ENCODE measurements at places on chromosomes 13 and 19. TPM values are rescaled to one million over a fixed set of nuclear protein-coding genes. Genes with fewer than 3 reads are reported as not detected.

DNA sequence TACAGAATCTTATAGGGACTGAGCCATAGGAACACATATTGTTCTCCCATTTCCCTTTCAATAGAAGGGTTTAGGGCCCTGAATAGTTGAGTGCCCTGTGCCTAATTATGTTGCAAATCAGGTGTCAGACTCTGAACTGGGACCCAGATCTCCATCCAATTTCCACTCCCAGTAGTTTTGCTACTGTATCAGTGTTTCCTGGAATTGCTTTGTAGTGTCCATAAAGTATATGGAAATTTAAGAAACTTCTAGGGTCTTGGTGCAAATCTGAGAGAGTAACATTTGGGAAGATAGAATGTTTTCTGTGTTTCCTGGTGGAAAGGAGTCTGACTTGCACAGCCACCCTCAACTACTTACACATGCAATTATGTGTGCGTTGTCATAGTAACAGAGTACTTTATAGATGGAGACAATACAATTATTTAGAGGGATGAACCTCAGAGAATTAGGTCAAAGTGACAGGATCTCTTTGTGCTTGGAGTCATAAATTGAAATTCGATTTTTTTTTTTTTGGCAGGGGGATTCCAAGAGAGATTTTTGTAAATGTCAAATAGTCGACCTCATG, 646 bp upstream of the SLC10A2 start:
- DNase-seq, result no peak
- H3K4me1 ChIP-seq, result no peaks in the 10 kb centered on the region
- no peaks in the 10 kb centered on the region for H3K36me3 ChIP-seq
- H3K27ac ChIP-seq, result no peak overlapping the region
- no peaks in the 10 kb centered on the region for H3K27me3 ChIP-seq

The RASGRP4 gene
- 0.41 TPM for total RNA-seq

DNA sequence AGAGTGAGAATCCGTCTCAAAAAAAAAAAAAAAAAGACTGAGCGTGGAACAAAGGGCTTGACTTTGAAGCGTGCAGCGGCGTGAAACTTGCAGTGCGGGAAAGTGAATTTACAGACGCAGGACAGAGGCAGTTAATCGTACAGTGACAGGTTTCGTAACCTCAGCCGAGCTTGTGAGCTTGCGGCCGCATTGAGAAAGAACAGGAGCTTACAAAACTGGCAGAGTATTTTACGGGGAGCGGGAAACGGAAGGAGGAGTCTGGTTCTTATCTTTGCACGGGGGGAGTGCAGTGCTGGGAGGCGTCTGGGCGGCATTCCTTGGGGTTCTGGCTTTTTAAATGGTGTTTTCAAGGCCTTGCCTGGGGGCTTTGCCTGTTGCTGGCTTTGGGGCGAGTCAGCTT, 6.0 kb upstream of the BSG start:
- peaks cover 3% of the 10 kb centered on the region for H3K36me3 ChIP-seq
- no peaks in the 10 kb centered on the region for H3K27me3 ChIP-seq
- no peak for DNase-seq

The ZIC5 gene
- not detected for total RNA-seq

- H3K27me3 ChIP-seq, result no peaks in the 10 kb centered on the region
- H3K4me1 ChIP-seq, result peaks cover 49% of the 10 kb centered on the region
- peak overlapping the region; percentile 68 for H3K27ac ChIP-seq
- H3K4me3 ChIP-seq, result no peak overlapping the region
- DNase-seq, result peak; percentile 25
Measured at GRCh38 chr13:114043421-114044053, 69.7 kb upstream of the C13orf46 start.

DNA sequence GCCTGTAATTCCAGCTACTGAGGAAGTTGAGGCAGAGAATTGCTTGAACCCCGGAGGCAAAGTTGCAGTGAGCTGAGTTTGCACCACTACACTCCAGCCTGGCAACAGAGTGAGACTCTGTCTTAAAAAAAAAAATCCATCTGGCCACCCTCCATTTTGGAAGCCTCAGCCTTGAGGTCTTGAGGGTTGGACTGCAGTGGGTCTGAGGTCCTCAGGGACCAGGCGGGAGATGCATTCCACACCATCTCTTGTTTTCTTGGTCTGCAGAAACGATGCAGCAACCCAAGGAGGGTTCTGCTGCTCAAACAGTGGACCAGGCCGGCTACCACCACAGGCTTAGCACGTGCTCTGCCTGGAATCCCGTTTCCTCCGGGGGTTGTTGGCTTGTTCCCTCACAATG, 299.3 kb downstream of the FGF9 start:
- no peak overlapping the region for H3K27ac ChIP-seq
- no peaks in the 10 kb centered on the region for H3K4me1 ChIP-seq
- no peak overlapping the region for H3K4me3 ChIP-seq
- no peak for DNase-seq

The IGSF23 gene
- not detected for total RNA-seq

The CCNE1 gene
- 31.2 TPM for total RNA-seq

DNA sequence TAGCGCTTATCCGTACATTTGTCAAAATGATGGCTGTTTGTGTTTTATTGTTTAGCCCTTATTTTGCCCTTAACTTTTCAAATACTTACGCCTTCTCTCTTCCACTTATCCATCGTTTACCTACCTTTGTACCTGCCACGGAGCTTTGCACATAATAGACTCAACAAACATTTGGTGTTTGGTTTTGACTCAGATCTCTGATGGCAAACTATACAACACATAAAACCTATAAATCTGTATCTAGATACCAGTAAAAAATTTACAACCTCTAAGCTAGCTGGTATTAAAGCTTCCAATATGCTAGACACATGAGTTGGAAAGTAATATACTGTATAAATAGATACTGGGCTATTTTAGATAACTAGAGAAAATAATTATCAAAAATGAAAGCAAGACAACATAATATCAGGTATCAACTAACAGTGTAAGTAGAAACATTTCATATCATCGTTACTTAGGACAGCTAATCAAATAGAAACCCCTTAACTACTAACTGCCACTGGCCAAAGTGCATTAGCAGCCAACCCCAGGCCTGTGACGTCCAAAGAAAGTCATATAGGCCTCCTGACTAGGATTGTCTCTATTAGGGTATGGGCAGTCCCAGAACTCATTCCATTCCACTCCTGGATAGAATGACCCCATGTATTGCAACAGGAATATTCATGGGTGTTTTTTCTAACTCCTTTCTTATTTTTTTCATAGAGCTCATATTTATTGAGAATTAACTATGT, 53.8 kb downstream of the KCTD12 start:
- H3K27ac ChIP-seq, result no peak overlapping the region
- no peak overlapping the region for H3K4me3 ChIP-seq
- H3K27me3 ChIP-seq, result no peaks in the 10 kb centered on the region
- no peak for DNase-seq
- H3K4me1 ChIP-seq, result peaks cover 12% of the 10 kb centered on the region

The ADGRL1 gene
- total RNA-seq, result 13.5 TPM

DNA sequence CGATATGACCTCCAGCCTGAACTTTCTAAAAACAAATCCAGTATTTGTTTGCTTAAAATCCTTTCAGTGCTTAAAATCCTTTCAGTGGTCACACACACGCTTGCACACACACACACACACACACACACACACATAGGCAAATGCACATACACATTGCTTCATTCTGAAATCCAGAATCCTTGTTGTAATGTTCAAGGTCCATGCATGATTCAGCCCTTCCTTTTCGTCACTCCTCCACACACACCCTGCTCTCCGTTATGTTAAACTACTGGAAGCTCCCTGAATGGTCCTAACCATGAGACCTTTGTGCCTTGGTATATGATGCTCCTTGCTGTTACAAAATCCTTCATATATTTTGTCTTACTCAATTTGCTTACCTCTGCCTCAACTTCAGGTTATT, 44.9 kb downstream of the SERTM1 start:
- H3K27ac ChIP-seq, result no peak overlapping the region
- no peak for DNase-seq
- no peaks in the 10 kb centered on the region for H3K4me1 ChIP-seq
- no peaks in the 10 kb centered on the region for H3K36me3 ChIP-seq
- H3K27me3 ChIP-seq, result peaks cover 22% of the 10 kb centered on the region

DNA sequence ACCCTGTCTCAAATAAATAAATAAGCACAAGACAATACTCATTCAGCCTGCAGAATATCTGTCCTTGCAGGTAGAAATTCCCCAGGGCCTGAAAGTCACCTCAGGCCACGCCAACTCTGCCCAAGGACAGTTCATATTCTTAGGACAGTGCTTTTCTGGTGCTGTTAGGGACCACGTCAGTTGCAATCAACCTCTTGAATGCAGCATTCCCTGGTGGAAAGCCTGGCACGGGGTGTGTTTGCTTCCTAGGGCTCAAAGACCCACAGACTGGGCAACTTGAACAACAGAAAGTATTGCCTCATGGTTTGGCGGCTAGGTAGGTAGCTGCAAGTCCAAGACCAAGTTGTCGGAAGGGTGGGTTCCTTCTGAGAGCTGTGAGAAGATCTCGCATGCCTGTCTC, 160.3 kb downstream of the KCTD15 start:
- DNase-seq, result no peak
- no peak overlapping the region for H3K4me3 ChIP-seq
- H3K4me1 ChIP-seq, result no peaks in the 10 kb centered on the region
- H3K27me3 ChIP-seq, result peaks cover 12% of the 10 kb centered on the region
- H3K36me3 ChIP-seq, result no peaks in the 10 kb centered on the region
- no peak overlapping the region for H3K27ac ChIP-seq

The FGF22 gene
- not detected for total RNA-seq

The SLC5A5 gene
- total RNA-seq, result 1.2 TPM

DNA sequence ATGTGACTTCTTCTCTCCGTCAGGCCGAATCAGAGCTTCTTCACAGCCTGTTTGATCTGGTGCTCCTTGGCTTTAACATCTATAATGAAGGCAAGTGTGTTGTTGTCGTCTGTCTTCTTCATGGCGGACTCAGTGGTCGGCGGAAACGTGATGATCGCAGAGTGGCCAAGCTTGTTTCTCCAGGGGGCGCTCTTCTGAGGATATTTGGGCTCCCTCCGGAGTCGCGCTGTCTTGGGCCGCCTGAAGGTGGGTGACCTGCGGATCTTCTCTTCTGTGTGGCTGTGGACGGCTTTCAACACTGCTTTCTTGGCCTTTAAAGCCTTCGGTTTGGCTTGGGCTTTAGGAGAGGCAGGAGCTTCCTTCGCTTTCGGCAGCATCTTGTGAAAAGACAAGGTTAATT, 9.8 kb downstream of the TPRX1 start:
- no peak for DNase-seq
- H3K36me3 ChIP-seq, result peaks cover 2% of the 10 kb centered on the region
- peaks cover 3% of the 10 kb centered on the region for H3K4me1 ChIP-seq
- H3K27ac ChIP-seq, result no peak overlapping the region

The RGS9BP gene
- total RNA-seq, result 0.10 TPM

DNA sequence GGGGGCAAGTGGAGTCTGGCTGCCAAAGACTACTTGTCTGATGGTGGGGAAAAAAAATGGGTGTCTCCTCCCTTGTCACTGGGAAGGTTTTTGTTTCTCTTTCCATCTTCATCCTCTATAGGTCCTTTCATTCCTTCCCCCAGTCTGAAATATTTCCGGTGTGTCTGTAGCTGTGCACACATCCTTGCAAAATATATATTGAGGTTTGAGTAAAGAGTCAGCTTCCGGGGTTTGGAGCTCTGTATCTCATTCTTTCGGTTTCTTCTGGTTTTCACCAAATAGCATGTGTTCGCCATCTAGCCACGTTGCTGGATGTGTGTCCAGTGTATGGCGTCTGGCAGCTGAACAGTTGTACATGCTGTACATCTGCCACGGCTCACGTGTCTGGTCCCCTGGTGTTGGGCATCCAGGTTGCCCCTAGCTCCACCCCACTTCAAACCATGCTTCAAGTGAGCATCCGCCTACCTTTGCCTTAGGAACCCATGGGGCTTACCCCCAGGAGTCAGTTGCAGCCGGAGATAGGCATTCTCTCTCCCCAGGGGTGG, 142.2 kb downstream of the SIPA1L3 start:
- H3K27ac ChIP-seq, result peak overlapping the region; percentile 96
- DNase-seq, result peak; percentile 67
- H3K4me3 ChIP-seq, result peak overlapping the region; percentile 73
- no peaks in the 10 kb centered on the region for H3K27me3 ChIP-seq

The CRB3 gene
- total RNA-seq, result 1.4 TPM

DNA sequence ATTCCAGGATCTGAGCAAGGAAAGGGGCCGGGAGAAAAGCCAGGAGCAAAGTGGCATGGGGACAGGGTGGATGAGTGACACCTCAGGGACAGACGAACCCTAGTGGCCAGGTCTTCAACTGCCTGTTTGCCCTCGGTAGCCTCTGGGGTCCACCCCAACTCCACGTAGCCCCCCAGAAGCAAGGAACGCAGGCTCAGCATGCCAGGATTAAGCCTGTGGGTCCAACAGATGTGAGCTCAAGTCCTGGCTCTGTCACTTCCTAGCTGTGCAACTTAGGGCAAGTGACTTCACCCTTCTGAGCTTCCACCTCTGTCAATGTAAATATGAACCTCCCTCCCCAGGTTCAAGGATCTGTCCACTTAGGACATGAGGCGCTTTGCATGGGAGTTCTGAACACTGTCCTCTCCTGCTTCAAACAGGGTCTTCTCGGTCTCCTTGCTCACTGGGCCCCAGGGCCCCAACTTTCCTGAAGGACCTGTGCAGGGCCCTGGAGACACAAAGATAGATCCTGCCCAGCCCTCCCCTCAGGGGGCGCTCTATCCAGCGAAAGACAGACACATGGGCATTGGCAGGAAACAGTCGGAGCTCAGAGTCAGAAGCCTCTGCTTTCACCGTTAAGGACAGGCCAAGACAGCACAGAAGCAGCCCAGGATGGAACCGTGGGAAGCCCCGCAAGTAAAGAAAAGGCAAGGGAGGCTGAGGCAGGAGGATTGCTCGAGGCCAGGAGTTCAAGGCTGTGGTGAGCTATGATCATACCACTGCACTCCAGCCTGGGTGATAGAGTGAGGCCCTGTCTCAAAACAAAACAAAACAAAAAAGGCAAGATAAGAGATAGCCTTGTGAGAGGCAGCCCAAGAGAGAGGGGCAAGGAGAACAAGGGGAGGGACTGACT, 13.2 kb downstream of the SYDE1 start:
- H3K36me3 ChIP-seq, result peaks cover 33% of the 10 kb centered on the region
- no peak overlapping the region for H3K27ac ChIP-seq
- no peak overlapping the region for H3K4me3 ChIP-seq
- peaks cover 13% of the 10 kb centered on the region for H3K4me1 ChIP-seq
- no peaks in the 10 kb centered on the region for H3K27me3 ChIP-seq
- DNase-seq, result no peak

The ERICH4 gene
- not detected for total RNA-seq

DNA sequence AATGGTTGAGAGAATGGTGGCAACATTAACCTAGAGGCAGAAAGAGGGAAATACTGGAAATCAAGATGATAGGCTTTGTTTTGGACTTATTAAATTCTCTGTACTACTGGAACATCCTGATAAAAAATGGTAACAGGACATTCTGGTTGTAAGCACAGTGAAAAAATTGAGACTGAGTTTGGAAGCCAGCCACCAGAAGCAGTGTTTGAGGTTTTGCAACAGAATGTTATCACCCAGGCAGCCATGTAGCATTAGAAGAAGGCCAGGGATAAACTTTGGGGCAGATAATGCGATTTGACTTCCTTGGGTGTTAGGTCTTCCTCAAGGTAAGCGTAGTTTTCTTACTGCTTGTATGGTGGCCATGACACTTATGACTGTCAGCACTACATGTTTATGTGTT, 307.4 kb downstream of the ATP8A2 start:
- H3K27ac ChIP-seq, result no peak overlapping the region
- H3K4me3 ChIP-seq, result no peak overlapping the region
- H3K27me3 ChIP-seq, result no peaks in the 10 kb centered on the region
- no peaks in the 10 kb centered on the region for H3K36me3 ChIP-seq
- DNase-seq, result no peak

- no peaks in the 10 kb centered on the region for H3K27me3 ChIP-seq
- no peak overlapping the region for H3K27ac ChIP-seq
- peaks cover 9% of the 10 kb centered on the region for H3K4me1 ChIP-seq
- H3K4me3 ChIP-seq, result no peak overlapping the region
- H3K36me3 ChIP-seq, result no peaks in the 10 kb centered on the region
Measured at GRCh38 chr13:73215823-73216222, 157.0 kb downstream of the KLF5 start.

All from activated naive CD4-positive, alpha-beta T cell treated with anti-CD3 and anti-CD28 coated beads for 36 hours (primary cell).